ENCODE measurements at places on chromosomes 2 and 18.

- DNase-seq: no peak
Observed at GRCh38 chr2:68912732-68913131, 40.0 kb downstream of the GKN2 start.

- no peak for DNase-seq
Observed at GRCh38 chr18:56112013-56112749, 524.2 kb upstream of the TCF4 start.

DNA sequence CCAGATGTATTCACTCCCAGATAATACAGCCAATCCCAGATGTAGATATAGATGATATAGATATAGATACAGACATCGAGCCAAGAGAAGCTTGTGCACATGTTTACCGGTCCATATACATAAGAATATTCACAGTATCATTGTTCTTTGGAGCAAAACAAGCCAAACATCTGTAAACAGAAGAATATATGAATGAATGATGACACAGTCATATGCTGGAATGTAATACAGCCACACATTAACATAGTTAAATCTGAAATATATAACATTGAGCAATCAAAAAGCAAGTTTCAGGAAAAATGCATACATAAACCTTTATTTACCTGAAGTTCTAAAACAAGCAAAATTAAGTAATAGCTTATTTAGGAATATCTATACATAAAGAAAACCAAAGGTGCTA is 182.5 kb downstream of the TXNL1 start:
- DNase-seq: no peak

DNA sequence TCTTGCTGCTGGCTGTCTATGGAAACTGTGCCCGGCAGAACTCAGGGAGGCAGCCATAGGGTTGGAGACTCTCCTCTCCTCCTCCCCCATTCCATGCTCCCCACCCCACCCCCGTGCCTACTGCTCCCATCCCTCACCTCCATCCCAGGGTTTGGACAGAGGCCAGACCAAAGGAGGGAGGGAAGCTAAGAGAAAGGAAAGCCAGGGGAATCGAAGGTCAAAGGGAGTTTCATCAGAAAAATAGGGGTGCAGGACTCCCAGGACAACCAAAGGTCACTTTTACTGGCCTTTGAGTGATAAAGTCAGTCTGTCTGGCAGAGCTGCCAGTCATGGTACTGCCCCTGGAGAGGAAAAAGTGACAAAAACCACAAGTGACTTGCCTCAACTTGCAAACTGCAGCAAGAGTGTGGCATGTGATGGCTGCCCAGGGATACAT is 187.3 kb upstream of the CTAGE1 start:
- DNase-seq: no peak

GRCh38 chr18:7561909-7562460 is 5.1 kb upstream of the PTPRM start:
- no peak for DNase-seq

GRCh38 chr2:63792530-63792929 is 49.2 kb upstream of the UGP2 start:
- DNase-seq: no peak

GRCh38 chr2:144830543-144830942 is 310.6 kb upstream of the ZEB2 start:
- DNase-seq: no peak

DNA sequence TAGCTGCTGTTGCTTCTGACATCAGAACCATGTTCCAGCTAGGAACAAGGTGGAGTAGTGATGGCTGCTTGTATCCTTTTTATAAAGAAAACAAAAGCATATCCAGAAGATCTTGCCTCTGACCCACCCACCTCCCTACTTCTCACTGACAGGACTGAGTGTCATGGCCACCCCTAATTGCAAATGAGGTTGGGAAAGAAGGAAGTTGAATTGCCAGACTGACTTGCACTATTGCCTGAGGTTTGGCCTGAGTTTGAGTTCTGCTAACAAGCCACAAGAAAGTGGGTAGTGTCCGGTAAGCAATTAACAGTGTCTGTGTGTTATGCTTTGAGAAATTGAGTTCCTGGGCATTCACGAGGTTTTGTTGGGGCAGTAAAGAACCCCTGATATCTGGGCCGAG is 22.8 kb downstream of the SGPP2 start:
- DNase-seq: no peak

- DNase-seq: no peak
Observed at GRCh38 chr18:44887227-44887631, 206.5 kb downstream of the SETBP1 start.

GRCh38 chr2:237752761-237753165 is 45.8 kb upstream of the RBM44 start:
- no peak for DNase-seq

DNA sequence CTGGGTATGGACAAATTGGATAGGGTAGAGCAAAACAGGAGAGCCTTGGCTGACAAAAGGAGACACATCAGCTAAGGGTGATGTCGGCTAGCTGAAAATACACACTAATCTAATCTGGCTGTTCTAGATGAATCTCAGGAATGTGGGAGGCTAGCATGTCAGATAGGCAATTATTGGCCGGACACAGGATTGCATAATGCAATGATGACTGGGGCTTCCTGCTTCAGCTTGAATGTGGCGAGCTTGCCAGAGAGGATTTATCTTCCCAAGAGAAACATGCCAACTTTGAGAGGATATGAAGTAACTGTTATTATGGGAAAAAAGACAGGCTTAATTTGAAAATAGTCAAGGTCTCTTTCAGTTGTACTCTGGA is 102.4 kb downstream of the TRIB2 start:
- no peak for DNase-seq

DNA sequence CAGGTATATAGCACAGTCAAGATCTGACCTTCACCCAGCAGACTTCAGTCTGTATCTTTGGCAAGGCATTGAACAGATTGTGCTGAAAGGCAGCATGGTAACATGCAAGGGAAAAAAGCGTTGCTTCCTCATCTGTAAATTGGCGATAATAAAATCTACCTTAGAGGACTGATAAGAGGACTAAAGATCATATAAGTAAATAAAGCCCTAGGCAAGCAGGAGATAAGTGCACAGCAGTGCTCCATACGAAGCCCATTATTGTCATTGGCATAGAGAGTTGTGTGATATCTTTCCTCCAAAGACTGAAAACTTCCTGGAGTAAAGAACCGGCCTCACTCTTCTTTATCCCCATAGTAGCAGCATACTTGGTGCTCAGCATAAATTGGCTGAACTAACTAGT is 162.6 kb downstream of the ANKRD44 start:
- DNase-seq: no peak

DNA sequence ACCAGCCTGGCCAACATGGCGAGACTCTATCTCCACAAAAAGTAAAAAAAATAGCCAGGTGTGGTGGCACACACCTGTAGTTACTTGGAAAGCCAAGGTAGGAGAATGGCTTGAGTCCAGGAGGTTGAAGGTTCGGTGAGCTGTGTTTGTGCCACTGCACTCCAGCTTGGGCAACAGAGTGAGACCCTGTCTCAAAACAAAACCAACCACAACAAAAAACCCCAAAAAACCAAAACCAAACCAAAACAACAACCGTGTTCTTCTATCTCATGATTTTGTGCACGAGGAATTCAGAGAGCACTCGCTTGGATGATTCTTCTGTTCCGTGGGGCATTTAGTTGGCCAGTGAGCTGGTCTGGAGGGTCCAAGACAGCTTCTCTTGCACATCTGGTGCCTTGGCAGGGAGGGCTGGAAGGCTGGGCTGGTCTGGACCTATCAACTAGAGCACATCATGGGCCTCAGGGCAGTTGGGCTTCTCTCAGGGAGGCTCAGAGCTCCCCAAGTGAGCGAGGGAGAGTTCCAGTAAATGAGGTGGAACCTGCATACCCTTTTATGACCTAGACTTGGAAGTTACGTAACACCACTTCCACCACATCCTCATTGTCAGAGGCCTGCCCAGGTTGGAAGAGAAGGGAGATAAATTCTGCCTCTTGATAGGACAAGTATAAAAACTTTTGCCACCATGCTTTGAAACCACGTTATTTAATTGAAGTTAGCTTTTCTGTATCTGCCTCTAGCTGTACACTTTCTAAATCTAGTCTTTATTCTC is 25.2 kb downstream of the SIX2 start:
- no peak for DNase-seq

GRCh38 chr2:44389895-44390294 is 28.1 kb downstream of the CAMKMT start:
- no peak for DNase-seq

GRCh38 chr18:53772293-53772692 is 452.2 kb downstream of the MBD2 start:
- no peak for DNase-seq

DNA sequence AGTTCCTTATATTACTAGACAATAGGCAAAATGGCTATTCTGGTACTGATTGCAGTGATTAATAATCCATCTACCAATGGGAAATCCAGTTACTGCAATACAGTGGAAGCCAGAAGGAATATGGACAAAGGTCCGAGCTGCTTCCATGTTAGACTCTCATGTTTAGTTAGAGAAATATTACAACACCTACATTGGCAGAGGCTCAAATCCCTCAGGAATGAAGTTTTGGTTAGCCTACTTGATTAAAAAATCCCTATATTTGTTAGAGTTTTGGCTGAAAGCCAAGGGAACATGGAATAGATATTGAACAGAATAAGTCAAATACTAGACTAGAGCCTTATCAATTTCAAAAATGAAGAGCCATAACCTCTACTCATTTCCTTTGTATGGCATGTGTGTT is 48.5 kb downstream of the ARL6IP6 start:
- DNase-seq: no peak

DNA sequence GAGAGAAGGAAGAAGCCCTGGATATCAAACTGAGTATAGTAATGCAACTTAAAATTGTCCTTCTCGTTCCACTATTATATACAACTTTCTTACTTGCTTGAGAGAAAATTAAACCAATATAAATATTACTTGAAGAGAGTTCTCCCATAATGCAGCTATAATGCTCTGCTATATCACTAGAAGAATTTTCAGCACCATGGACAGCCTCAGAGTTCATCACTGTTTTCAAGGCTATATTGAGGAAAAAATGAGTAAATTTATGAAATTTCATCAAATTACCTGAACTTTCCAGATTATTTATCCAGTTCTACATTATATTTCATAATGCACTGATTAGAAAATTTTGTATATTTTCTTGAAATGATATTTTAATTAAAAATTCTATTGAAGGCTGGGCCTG is 1053.5 kb upstream of the FAM98A start:
- DNase-seq: no peak

GRCh38 chr18:55252053-55252675 is 292.9 kb upstream of the CCDC68 start:
- no peak for DNase-seq

DNA sequence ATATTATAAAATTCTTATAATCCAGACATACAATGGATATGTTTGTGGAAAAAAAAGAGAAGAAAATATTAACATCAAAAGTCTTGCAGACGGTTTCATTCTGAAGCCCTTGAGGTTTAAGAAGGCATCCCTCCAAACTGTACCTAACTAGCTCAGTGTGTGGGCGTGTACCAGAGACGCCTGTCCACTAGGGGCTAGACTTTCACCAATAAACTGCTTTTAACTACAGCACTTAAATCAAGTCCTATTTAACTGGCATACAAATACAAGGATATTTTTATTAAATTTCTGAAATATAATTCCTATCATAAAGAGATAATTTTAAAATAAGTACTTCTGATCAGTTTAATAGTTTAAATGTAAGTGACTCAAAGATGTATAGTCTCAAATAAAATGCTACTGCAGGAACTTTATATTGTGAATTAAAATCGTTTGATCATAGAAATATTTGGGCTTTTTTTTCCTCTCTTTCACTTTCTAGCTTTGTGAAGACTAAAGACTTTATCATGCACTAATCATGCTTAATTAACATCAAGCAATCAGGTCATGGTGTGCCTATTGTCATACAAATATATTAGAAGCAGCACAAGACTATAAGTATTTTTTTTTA is 437.7 kb downstream of the SATB2 start:
- DNase-seq: no peak

GRCh38 chr2:28035816-28036215 is 145.3 kb downstream of the BABAM2 start:
- DNase-seq: no peak

DNA sequence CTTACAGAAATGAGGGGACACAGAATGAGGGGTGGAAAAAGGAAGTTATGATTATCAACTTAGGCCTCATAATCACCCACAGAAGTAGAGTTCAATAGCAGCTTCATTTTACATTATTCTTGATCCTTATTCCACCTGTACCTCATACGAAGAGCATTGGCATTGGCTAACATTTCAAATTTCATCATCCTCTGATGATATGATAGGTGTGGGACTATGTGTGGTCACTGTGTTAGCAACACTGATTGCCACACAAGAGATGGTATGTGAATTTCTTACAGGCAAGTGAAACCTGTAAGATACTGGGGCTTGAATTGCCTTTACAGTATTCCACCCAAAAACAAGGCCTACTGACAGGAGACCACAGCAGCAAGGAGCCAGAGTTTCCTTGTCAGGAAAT is 14.0 kb upstream of the HAT1 start:
- no peak for DNase-seq

- no peak for DNase-seq
Observed at GRCh38 chr2:154425994-154426393, 272.5 kb upstream of the KCNJ3 start.

DNA sequence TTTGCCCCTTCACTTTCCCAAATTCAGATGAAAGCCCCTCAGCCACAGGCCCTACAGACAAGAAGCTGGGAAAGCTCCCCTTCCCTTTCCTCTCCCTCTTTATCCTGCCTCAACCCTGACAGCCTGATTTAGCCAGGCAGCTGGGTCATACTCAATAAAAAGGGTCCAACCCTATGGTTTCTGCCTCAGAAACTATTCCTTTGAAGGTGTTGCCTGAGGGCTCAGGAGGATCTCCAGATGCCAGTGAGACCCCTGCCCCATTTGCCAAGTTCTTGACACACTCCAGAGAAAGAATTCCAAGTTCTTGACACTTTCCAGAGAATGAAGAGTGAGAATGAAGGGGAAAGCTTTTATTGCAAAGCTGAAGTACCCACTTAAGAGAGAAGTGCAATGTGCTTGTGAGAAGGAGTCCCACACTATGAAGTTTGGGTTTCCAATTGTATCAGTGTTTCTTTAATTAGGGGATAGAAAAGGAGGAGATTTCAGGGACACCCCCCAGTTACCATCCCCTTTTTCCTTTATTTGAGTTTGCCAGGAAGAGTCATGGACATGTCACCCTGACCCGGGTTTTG is 576.2 kb downstream of the METTL4 start:
- DNase-seq: no peak
